ENCODE measurements at places on chromosomes 2 and 18.
A peak's percentile ranks its signal among the peaks of the same experiment; 100 is the strongest.

DNA sequence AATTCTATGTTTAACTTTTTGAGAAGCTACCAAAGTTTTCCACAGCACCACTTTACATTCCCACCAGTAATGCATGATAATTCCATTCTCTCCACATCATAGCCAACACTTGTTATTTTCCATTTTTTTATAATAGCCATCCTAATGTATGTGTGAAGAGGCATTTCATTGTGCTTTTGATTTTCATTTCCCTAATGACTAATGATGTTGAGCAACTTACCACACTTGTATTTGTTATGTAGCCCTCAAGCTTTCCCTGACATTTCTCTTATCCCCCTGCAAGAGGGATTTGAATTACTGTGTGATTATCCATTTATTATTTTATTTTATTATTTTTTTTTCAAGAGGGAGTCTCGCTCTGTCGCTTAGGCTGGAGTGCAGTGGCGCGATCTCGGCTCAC, 23.6 kb upstream of the SOS1 start:
- DNase-seq, result peak; percentile 28

GRCh38 chr2:217928324-217929181, 74.2 kb downstream of the TNS1 start:
- DNase-seq, result peak; percentile 57

DNA sequence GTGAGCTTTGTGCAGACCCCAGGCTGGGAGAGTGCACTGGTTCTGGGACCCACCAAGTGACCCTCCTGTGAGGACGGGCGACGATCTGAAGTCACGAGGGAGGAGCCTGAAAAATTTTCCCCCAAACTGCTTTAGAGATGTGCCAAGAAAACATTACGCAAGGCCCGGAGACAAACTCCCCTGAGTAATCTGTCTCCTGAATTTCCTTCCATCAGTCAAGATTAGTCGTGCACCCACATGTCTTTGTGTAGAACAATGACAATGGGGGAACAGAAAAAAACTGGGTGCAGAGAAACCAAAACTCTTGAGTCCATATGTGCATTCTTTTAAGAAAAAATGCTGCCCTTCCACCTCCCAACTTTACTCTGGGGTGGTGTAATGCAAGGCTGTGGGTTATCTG, 12.6 kb upstream of the NCK2 start:
- DNase-seq, result peak; percentile 78

- DNase-seq, result no peak
Observed at GRCh38 chr2:208978946-208979345, 444.9 kb upstream of the MAP2 start.

DNA sequence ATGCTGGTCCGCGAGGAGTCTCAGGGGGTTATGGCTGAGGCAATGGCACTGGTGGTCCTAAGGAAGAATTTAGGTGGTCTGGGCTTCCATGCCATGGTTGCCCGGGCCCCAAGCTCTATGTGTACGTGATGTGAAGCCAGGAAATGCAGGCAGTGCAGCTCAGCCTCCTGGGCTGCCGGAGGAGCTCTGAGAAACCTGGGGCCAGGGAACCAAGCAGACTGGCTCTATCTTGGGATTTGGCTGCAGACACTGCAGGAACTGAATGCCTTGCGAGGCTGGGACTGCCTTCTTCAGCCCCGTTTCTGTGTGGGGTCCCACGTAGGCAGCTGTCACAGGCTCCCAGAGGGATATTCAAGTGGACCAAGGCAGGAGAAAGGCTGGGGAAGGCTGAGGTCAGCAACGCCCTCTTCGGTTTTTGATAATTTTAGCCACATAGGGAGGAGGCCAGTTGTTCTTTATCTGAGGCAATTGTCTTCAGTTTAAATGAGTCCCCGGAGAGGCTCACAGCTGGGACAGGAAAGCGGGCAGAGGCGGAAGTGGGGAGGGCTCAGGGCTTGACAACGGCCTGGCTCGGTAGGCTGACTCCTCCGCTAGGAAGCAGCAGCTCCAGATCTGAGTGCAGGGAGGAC, 77.7 kb downstream of the RHOB start:
- peak; percentile 98 for DNase-seq

- DNase-seq, result no peak
Observed at GRCh38 chr2:207933396-207934065, 91.8 kb downstream of the PLEKHM3 start.

DNA sequence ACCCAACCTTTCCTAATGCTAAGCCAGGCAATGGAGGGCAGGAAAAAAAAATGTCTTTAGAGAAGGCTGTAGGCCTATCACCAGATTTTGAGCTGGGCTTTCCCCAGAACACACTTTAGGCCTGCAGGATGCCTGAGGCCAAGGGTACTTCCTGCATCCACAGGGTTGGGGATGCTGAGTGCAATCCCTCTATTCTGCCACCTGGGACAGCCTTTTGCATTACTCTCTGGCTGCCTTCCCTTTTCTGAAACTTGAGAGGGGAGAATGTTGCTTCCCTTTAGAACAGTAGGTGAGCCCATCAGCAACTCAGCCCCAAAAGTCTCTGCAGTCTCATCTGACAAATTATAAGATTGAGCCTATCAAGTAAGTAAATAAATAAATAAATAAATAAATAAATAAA, 195.2 kb downstream of the SLC8A1 start:
- DNase-seq, result peak; percentile 24

GRCh38 chr2:198411936-198412335, 607.5 kb downstream of the PLCL1 start:
- no peak for DNase-seq

DNA sequence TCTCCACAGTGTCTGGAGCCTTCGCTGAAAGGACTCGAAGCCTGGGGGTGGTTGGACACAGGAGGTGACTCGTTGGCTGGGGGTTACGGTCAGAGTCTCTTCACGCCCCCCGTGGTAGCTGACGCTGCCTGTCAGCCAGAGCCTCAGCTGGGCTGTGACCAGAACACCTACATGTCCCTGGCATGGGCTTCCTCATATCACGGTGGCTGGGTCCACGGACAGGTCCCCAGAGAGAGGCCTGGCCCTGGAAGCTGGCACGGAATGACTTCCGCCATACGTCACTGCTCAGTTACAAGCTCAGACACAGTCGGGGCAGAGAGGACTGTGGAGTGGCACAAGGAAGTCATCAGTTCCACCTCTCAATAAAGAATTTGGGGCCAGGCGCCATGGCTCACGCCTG, 28.5 kb downstream of the ITGB1BP1 start:
- no peak for DNase-seq

GRCh38 chr18:77522051-77522675, 272.5 kb downstream of the GALR1 start:
- DNase-seq, result no peak

DNA sequence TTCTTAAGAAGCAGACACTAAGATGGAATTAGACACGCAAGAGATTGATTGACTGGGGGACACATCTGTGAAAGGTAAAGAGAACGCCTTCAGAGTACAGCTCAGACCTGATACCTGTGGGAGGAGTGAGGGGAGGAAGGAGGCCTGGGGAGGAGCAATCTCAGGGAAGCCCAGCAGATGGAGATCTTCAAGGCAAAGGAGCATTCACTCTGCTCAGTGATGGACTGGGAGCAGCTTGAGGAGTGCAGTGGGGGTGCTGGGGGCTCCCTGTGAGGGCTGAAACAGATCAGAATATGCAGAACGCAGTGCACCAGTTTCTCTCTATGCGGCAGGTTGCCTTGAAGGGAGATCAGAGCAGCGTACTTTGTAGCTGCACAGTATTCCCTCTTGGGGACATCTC, 103.7 kb upstream of the ATP8B1 start:
- no peak for DNase-seq

GRCh38 chr2:96412307-96413258, 77.0 kb downstream of the NCAPH start:
- DNase-seq, result no peak

DNA sequence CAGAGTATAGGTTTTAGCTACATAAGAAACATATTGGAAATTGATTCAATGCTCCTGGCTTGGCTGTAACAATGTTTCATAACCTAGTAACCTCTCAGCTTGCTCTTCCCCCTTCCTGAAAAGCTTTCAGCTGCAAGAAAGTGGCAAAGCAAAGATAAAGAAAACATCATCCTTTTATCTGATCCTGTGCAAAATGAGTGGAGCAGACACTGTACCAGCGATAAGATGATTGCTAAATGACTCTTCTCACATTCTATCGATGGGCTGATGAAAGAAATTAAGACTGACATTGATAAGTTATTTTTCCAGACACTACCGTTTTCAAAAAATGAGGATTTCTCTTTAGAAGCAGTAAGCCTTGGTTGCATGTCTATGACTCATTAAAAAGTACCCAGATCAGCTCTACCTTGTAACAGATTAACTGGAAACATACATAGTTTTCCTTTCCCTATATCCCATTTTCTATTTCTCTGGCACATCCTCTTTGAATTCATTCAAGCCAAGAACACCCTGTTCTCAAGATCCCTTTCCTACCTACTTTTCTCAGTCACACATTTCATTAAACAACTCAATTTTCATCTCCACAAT, 87.1 kb upstream of the LYPD1 start:
- DNase-seq, result no peak

- DNase-seq, result no peak
Observed at GRCh38 chr18:21057112-21057511, 54.5 kb downstream of the ROCK1 start.

DNA sequence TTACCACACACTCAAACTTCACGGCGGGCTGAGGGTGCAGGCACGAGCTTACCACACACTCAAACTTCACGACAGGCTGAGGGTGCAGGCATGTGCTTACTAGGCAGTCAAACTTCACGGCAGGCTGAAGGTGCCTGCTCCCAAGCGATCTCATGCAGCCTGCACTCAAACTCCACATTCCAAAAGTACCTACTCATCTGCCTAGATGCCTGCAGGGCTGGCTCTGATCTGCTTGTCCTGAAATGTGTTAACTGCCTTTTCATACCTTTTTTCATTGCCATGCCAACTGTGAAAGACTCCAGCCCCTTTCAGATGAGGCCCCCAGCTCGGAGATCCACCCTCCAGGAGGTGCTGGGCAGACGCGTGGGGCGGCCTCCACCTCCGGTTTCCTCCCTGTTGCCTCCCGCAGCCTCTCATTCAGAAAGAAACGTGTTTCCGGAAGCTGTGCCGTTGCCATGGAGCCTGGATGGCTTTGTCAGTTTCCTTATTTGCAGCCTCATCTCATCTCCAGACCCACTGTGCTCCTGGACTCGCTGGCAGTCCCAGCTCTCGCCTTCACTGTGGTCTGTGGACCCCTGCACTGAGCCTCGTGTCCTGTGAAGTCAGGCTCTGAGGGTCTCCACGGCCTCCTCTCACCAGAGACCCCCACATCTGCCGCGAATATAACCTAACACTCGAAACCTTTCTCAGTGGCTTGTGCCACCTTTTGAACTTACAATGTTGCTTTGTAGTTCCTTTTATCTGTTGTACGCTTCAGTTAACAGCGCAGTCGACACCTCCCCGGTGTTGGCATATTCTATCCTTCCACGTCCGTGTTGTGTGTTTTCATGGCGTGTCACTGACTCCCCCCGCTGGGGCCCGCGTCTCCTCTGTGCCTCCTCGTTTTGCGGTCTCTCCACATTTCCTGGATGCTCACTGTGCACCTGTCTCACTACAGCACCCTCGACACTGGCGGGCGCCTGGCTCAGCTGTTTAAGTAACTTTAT, 106.1 kb upstream of the ALKAL2 start:
- peak; percentile 79 for DNase-seq

GRCh38 chr2:161414042-161415033, 1.8 kb upstream of the TBR1 start:
- DNase-seq, result peak; percentile 67

DNA sequence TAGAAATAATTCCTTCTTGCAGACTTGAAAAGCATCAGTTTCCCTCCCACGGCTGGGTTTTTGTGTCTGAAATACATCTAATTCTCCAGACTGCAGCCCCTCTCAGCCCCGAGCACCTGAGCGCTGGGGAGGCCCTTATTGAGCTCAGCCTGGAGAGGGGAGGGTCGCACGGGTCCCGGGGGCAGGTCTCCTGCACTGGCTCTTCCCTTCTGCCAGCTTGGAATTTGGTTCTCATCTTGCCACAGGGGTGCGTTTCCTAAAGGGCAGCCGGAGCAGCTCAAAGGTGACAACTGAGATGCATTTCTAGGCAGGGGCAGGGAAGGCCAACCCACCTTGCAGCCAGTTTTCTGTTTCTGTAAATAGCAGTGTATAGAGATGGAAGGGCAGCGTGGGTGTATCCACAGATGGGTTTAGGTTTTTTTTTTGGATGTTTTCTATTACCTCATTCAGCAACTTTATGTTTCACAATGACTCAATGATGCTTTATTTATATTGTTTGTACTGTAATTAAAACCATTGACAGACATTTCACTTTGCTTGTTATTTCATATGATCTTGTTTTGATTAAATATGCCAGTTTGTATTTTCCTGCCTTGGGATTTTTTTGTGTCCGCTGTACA, 37.0 kb downstream of the GBX2 start:
- DNase-seq, result no peak

DNA sequence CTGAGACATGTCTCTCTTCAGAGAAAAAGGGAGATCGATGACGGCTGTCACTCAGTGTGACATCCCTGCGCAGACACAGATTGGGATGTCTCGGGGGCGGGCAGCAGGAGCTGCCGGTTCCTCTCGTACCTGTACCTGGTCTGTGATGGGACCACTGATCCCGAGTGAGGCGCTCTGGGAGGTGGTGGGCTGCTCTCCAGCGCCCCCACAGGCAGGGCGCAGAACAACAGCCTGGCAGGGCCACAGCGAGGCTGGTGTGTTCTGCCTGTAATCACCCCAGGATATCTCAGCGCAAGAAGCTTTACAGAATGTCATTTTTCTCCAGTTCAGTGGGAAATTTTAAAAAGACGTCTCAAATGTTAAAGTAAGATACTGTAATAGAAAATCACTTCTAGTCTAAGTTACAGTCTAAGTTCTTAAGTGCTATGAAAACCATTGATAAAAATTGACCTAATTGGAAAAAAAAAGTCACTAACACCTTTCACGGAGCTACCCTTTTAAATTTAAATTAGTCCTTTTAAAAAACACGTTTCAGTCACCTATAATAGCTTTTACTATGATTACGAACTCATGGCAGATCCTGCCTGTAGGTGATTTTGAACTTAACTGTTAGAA, 189.8 kb downstream of the SNTG2 start:
- peak; percentile 27 for DNase-seq

- no peak for DNase-seq
Observed at GRCh38 chr18:2924920-2925319, 78.1 kb downstream of the EMILIN2 start.

DNA sequence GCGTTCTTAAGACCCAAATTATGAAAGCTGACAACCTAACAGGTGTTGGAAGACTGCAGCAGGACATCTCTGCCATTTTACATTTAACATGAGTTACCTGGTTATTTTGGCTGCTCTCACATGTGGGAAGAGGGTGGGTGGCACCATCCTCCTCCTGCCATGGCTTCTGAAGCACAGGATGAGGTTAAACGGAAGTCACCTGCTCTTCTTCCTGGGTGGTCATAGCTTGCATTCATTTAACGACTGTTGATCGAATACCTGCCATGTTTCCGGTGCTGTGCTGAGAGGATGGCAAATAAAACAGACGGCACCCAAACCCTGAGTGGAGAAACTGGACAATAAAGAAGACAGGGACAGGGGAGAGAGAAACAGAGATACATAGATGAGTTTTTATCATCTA, 118.0 kb downstream of the RHBDD1 start:
- DNase-seq, result no peak

- DNase-seq, result peak; percentile 37
Observed at GRCh38 chr18:23650968-23651927, 11.5 kb downstream of the ANKRD29 start.

GRCh38 chr2:109280804-109281203, 151.8 kb downstream of the SH3RF3 start:
- peak; percentile 49 for DNase-seq

Measured in NB4 (cell line).